Stimulated activated CD4-positive, alpha-beta T cell treated with anti-CD3 and anti-CD28 coated beads, Interleukin-1b, Interleukin-23, amount 100 ng/mL, for 1 hour (primary cell): ENCODE measurements at places on chromosomes 12 and 14.

GRCh38 chr14:96734076-96734622 lies 63.0 kb upstream of the VRK1 start:
- DNase-seq = no peak

- DNase-seq = no peak
Observed at GRCh38 chr14:61260939-61261776, 20.0 kb downstream of the TMEM30B start.

GRCh38 chr12:119114294-119114693 lies 64.4 kb upstream of the HSPB8 start:
- DNase-seq = no peak

- DNase-seq = no peak
Observed at GRCh38 chr12:16587110-16587453, 18.9 kb downstream of the LMO3 start.

DNA sequence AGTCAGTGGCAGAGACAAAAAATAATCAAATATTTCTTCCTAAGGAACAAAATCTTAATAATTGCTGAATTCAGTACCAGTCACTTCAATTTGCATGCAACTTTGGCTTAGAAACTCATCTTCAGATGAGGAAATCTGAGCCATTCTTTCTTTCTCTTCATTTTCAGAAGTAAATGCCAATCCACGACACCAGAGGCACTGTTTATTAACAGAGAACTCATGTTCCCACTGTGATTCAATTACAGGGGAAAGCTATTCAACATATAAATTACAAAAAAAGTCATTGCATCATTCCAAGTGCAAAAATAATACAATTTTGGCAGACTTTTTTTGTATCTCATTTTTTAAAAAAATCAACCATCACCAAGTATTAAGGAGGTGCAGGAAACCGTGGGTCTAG lies 816.1 kb upstream of the TMEM132C start:
- no peak for DNase-seq

DNA sequence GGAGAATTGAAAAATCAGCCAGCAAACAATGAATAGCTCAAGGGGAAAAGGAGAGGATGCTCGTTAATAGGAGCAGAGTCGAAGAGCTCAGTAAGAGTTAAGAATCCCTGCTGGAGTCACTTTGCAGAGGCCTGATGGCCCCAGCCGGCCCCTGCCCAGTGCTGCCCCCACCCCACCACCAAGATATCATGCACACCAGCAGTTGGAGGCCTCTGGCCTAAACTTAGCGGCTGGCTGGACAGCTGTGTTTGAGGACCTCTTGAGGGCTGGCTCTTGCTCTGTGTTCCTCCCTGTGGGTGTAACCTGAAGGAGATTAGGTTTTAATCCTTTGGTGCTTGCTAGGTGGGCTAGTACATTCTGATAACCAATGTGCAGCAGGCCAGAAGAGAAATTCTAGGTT lies 142.0 kb downstream of the PLXNC1 start:
- DNase-seq = no peak

- no peak for DNase-seq
Observed at GRCh38 chr12:102314821-102315220, 117.2 kb upstream of the PMCH start.
